ENCODE measurements at places on chromosomes 1 and 21. TPM values are rescaled to one million over a fixed set of nuclear protein-coding genes. Genes with fewer than 3 reads are reported as not detected.

FCGR1A gene
- not detected for total RNA-seq

SPRR5 gene
- not detected for total RNA-seq

SPAG17 gene
- not detected for total RNA-seq

MANEAL gene
- total RNA-seq = 0.59 TPM

PGLYRP4 gene
- not detected for total RNA-seq

OLFM3 gene
- total RNA-seq = not detected

TNFRSF9 gene
- total RNA-seq = 0.89 TPM

C1orf226 gene
- 4.5 TPM for total RNA-seq

Data from mammary microvascular endothelial cell (primary cell).